ENCODE measurements at places on chromosomes 1 and 21.

GRCh38 chr1:79575424-79575823 lies 568.9 kb upstream of the ADGRL4 start:
- no peaks in the 10 kb centered on the region for H3K36me3 ChIP-seq
- no peak overlapping the region for H3K27ac ChIP-seq
- no peaks in the 10 kb centered on the region for H3K27me3 ChIP-seq
- no peaks in the 10 kb centered on the region for H3K4me1 ChIP-seq
- H3K4me3 ChIP-seq: no peak overlapping the region

GRCh38 chr1:173475564-173476196 lies 1.5 kb upstream of the PRDX6 start:
- H3K27me3 ChIP-seq: no peaks in the 10 kb centered on the region
- H3K4me3 ChIP-seq: peak overlapping the region; percentile 74
- ATAC-seq: no peak
- peak overlapping the region; percentile 85 for H3K27ac ChIP-seq

GRCh38 chr1:183097438-183098051 lies 74.3 kb downstream of the LAMC1 start:
- no peaks in the 10 kb centered on the region for H3K27me3 ChIP-seq
- no peak overlapping the region for H3K4me3 ChIP-seq
- ATAC-seq: no peak
- H3K36me3 ChIP-seq: peaks cover 7% of the 10 kb centered on the region
- H3K4me1 ChIP-seq: peaks cover 15% of the 10 kb centered on the region

DNA sequence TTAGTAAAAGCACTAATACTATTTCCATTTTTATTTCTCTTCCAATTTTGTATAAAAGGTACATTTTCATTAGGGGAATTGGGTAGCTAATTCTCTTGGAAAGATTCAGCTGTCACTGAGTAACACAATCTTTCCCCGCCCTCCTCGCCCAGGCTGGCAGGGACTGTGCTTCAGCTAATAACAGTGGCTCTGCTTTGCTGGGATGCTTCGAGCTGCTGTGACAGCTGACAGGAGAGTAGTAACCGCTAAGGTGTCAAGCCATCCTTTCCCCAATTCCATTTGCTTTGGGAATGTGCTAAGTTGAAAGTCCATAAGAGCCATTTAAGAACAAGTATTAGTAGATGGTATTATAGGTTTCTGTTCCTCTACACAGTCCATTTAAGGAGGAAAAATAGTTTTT lies 106.7 kb upstream of the NRIP1 start:
- no peak for ATAC-seq
- H3K27ac ChIP-seq: no peak overlapping the region
- H3K27me3 ChIP-seq: peaks cover 3% of the 10 kb centered on the region
- H3K4me1 ChIP-seq: no peaks in the 10 kb centered on the region
- H3K36me3 ChIP-seq: no peaks in the 10 kb centered on the region

DNA sequence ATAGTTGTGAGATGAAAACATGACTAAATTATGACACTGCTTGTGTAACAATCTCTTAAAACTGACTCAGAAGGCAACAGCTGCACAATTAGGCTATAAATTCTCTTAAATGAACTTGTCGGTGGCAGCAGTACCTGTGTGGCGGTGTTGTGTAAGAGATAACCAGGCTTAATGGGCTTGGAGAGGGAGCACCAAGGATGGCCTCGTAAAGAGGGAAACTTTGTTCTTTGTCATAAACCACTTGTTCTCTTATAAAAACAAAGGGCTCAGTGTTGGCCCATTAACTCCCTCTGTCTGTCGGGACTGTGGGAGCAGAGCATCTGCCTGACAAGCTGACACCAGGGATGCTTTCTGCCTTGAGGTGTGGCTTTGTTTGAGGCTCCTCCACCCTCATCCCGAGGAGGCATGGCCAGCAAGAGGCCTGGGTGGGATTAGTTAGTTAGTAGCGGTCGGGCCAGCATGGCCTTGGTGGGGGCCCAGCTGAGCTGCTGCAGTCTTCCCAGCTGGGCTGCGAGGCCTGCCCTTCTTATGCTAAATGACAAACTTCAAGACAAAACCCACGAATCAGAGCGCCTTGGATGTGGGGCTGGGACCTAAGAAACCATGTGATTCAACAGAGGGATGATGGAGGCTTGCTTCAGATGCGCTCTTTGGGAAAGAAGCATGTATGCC lies 171.4 kb downstream of the CAMTA1 start:
- no peak overlapping the region for H3K27ac ChIP-seq
- no peaks in the 10 kb centered on the region for H3K4me1 ChIP-seq
- H3K4me3 ChIP-seq: no peak overlapping the region
- ATAC-seq: no peak
- H3K27me3 ChIP-seq: peaks cover 55% of the 10 kb centered on the region
- no peaks in the 10 kb centered on the region for H3K36me3 ChIP-seq

- no peak overlapping the region for H3K4me3 ChIP-seq
- peaks cover 84% of the 10 kb centered on the region for H3K4me1 ChIP-seq
- peaks cover 69% of the 10 kb centered on the region for H3K36me3 ChIP-seq
- ATAC-seq: no peak
- H3K27ac ChIP-seq: peak overlapping the region; percentile 84
Observed at GRCh38 chr1:155968670-155969069, 9.7 kb downstream of the ARHGEF2 start.

DNA sequence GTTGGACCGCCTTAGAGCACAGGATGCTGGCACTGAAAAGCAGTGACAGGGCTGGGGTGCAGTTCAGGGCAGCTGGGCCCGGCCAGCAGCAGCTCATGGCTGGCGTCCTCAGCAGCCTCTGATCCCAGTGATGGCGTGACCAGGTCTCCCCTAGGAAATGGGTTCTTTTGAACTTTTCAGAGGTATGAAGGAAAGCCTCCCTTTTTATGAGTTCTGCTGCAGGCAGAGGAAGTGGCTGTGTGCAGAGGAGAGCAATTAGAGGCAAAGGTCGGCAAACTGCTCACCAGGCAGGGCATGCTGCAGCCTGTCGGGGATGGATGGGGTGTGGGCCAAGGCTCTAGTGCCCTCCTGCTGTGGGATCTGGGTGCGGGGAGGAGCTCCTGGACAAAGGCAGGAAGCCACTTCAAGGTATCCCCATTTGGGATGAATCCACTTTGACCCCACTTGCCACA lies 45.6 kb upstream of the RAB4A start:
- H3K36me3 ChIP-seq: no peaks in the 10 kb centered on the region
- peaks cover 22% of the 10 kb centered on the region for H3K27me3 ChIP-seq
- H3K27ac ChIP-seq: no peak overlapping the region
- H3K4me3 ChIP-seq: no peak overlapping the region
- peaks cover 16% of the 10 kb centered on the region for H3K4me1 ChIP-seq

GRCh38 chr1:171352554-171352953 lies 38.6 kb downstream of the FMO4 start:
- no peak overlapping the region for H3K4me3 ChIP-seq
- H3K27me3 ChIP-seq: peaks cover 2% of the 10 kb centered on the region
- no peaks in the 10 kb centered on the region for H3K4me1 ChIP-seq

DNA sequence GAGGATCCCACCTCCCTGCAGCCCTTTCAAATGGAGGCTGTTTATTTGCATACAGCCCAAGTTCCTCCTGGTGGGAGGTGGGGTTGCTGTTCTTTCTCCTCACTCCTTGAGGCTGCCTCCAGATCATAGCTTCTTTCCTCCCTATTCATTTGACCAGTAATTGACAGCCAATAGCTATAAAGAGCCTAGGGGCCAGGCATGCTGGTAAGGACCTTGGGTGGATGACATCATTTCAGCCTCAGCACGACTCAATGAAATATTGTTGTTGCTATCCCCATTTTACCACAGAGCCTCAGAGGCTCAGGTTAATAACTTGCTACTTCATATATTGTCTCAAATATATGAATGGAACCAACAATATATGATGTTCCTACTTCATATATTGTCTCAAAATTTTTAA lies 31.1 kb downstream of the ZSCAN20 start:
- no peak overlapping the region for H3K27ac ChIP-seq
- ATAC-seq: no peak
- no peak overlapping the region for H3K4me3 ChIP-seq
- H3K27me3 ChIP-seq: peaks cover 8% of the 10 kb centered on the region
- H3K36me3 ChIP-seq: peaks cover 15% of the 10 kb centered on the region

GRCh38 chr1:236759252-236759859 lies 35.7 kb upstream of the MTR start:
- H3K4me3 ChIP-seq: peak overlapping the region; percentile 43
- H3K27ac ChIP-seq: no peak overlapping the region
- ATAC-seq: no peak
- H3K36me3 ChIP-seq: no peaks in the 10 kb centered on the region
- peaks cover 23% of the 10 kb centered on the region for H3K27me3 ChIP-seq

DNA sequence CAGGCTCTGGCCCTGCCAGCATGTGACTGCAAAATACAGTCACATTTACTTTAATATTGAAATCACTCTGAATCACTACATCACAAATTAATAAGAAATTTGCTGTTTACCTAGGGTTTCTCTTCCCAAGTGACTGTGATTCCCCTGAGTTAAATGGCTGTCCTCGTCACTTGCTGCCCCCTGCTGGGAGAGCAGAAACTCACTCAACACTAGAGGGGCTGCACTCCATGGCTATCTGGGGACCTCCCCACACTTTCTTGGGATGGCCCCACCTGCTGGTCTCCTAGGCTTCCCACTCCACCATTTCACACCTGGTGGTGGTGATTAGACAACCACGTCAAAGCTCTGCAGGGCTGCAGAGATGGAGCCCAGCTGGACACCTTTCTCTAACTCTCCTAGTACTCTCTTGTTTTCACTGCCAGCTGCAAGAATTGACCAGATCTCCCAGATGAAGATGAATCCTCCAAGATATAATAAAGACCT lies 63.4 kb downstream of the CD2 start:
- H3K4me3 ChIP-seq: no peak overlapping the region
- peaks cover 6% of the 10 kb centered on the region for H3K4me1 ChIP-seq
- no peaks in the 10 kb centered on the region for H3K27me3 ChIP-seq
- peak; percentile 62 for ATAC-seq

Data from stimulated activated memory B cell treated with anti-CD40 and anti-IgM and Interleukin-4, amounts not matched to agents 10 μg/mL and 1 μg/mL and 100 μg/mL, for 72 hours (primary cell).